Activated T-cell treated with anti-CD3 and anti-CD28 coated beads, Interleukin-2, amount 50 U/mL, for 24 hours (primary cell): ENCODE measurements at places on chromosomes 7 and 10.

DNA sequence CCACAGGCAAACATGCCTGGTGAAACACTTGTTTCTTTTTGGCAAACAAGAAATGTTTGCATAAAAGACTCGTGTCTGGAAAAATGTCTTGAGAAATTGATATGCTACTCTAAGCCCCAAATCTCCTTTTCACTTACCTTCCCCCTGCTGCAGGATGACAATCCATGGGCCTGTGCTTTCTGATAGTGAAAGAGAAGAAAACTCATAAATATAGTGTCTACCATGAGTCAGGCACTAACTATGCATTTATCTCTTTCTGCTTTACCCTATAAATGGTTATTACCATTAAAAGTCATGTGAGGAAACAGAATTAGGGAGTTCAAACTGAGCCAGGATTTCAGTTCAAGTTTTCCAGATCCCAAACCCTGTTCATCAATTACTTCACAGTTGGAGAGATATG is 6.6 kb upstream of the TARP start:
- no peak for DNase-seq

DNA sequence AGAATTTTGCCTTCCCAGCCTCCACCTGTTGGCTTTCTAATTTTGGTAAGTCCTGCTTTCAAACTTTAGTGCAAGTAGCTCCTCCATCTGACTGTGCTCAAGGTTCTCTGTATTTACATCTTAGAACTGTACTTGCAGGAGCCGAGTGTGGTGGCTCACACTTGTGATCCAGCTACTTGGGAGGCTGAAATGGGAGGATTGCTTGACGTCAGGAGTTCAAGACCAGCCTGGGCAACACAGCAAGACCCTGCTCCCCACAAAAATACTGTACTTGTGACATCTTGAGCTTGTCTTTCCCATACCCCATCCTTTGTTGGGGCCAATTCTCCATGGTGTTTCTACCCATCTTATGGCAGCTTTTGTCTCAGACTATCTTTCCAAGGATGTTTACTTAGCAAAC is 4.7 kb upstream of the VDAC2 start:
- DNase-seq: no peak

DNA sequence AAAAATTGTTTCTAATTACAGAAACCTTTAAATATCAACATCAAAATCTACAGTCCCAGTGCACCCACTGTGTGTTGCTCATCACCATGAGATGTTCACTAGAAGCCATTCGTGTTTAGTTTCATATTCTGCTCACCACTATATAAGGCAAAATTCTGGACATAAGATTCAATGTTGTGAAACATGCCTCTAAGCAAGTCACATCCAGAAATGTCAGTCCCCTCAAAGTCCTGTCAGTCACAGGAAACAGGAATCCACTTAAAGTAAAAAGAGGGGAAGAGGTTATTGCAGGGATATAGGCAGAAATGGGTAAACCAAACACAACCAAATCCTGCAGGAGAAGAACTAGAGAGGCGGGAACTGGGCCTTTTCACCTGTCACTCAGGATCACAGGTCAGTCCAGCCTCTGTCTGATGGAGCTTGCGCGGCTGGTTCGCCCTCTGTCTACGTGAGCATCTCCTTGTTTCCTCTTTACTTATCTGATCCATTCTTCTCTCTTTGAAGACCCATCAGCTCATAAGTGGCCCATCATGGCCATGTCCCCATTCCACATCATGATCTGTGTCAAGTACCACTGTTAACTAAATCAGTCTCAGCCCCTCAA is 58.4 kb downstream of the MYPN start:
- no peak for DNase-seq

DNA sequence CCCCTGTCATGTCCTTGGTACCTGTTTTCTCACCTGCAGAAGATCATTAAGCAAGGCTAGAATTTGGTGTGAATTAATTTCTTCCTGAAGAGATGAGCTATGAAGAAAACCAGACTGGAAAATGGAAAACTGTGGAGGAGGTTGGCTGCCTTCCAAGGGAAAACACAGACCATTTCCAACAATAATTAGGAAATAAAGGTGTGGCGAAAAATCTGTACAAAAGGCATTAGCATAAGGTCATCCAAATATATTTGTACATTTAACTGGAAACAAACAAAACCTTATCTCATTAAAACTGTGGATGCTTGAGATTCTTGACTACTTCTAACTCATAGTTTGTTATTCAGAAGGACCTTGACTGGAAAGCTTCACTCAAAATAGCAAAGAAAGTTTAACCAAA is 1.7 kb downstream of the STN1 start:
- no peak for DNase-seq

DNA sequence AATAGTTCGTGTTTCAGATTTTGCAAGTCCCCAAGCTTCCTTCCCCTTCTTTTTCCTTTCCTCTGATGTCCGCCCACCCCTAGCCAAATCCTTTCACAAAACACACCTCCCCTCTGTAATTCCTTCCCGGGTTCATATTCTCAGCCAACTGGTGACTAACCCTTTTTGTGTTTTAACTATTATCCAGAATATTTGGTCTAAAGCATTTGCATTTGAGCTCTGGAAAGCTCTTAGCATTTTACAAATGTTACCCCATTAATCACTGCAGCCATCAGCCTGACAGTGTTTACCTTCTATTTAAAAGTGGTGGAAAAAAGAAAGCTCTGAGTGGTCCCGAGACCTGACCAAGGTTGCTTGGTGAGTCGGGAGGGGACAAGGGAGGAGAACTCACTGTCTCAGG is 139.0 kb downstream of the CREB5 start:
- no peak for DNase-seq

DNA sequence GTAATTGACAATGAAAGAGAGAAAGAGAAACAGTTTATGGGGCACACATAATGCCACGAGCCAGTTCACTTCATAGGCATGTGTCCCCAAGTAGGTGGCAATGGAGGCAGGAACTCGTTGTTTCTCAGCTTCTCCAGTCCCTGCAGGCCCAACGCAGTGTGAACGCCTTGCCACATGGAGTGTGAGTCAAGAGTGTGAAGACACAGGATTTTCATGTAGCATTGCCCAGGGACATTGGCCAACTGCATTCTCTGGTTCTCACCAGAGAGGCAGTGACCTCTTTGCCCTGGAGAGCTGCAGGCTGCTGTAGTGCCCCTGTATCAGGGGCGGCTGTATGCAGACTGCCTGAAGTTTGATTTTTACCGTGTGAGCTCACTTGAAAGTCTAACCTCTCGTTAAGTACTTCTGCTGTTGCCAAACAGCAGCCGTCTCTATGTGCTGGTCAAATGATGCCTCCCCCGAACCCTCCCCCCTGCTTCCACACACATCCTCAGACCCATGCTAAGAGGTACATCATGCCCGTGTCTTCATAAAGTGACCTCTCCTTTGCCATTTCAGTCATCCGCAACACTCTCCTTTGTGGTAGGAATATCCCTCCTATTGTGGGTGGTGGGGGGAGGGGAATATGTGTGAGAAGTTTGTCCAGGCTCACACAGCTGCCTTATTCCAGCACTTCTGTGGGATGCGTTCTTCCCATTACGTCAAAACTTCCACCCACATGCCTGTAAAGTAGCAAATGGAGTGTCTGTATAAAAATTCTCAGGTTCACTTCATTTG is 12.7 kb downstream of the LRRC18 start:
- no peak for DNase-seq

- DNase-seq: no peak
Measured at GRCh38 chr7:154096-154799, 38.1 kb upstream of the FAM20C start.

- DNase-seq: no peak
Measured at GRCh38 chr7:6407434-6407833, 40.3 kb downstream of the DAGLB start.

DNA sequence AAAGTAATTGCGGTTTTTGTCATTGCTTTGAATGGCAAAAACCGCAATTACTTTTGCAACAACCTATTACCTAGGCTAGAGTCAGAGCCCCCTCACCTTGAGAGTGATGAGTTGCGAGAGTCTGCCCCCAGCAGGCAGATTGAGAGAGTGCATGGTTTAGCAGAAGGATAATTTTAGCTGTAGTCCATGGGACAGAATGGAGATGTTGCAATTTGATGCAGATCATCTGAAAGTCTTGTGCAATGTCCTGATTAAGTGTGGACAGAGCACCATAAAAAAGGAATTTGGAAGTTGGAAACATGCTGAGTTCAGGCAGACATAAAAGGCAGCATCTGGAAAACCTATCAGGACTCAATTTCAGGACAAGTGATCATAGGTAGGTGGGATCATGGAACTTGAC is 48.7 kb downstream of the GPR141 start:
- no peak for DNase-seq

DNA sequence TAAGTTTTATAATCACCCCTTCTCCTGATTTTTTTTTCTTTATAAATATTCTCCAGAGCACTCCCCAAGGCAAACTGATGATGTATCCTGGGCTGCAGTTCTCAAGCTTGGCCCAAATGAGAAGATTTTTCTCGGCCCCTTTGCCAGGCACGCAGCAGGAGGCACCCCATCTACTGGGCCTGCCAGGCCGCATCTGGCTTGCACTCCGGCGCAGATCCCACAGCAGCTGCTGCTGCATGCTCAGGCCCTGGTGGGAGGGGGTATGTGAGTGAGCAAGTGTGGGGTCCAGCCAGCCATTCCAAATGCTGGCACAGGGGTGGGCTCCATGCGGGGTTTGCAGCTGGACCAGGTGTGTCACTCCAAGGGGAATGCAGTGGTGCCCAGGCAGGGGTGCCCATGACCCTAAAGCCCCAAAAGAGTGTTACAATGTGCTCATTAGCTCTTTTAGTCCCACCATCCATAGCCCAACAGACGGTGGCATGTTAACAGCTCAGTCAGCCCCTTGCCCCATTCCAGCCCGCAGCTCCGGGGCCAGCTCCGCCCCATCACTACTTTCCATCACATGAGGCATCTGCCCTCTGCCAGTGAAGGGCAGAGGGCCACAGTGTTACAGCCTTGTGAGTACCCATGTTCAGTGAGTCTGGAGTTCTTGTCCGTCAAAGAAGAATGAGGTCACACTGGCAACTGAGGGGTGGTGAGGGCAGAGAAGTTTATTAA is 25.9 kb downstream of the OAT start:
- DNase-seq: no peak

DNA sequence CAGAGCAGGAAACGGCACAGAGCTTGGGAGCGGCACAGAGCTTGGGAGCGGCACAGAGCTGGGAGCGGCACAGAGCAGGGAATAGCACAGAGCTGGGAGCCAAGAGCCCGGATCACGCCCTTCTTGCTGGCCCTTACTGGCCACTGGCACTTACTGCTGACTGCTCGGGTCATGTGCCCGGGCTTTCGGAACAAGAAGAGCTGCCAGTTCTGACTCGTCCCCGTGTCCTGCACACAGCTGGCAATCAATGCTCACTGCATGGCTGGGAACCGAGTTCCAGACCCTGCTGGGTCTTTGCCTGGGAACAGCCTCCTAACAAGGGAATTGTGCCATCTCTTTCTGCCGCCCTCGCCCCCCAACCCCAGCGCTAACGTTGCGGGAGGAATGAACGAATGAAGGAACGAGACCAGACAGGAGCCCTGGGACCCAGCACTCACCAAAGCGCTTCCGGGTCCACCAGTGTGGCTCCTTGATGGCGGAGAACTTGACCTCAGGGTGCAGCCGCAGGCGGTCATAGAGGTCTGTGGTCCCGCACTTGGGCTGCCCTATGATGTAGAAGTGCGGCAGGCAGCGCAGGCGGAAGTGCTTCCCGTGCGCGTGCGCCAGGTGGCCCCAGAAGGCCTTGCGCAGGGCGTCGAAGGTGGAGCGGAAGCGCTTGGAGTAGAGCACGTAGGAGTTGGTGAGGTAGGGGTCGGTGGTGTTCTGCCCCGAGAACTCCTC is 49.1 kb downstream of the CHST15 start:
- no peak for DNase-seq

GRCh38 chr10:124451276-124451675 is 1.4 kb upstream of the NKX1-2 start:
- DNase-seq: no peak
